ENCODE measurements at places on chromosomes 16 and 17. TPM values are rescaled to one million over a fixed set of nuclear protein-coding genes. Genes with fewer than 3 reads are reported as not detected.

The ACSF3 gene
- 25.6 TPM for total RNA-seq

The CAMTA2 gene
- 19.2 TPM for total RNA-seq

The AURKB gene
- total RNA-seq, result 3.6 TPM

GRCh38 chr16:67481561-67482232 lies 740 bp upstream of the ATP6V0D1 start:
- peak; percentile 52 for DNase-seq

GRCh38 chr17:49964769-49965523 lies 4.0 kb upstream of the DLX4 start:
- no peak for DNase-seq

- peak; percentile 69 for DNase-seq
These were observed 53.2 kb downstream of the MYH11 start for GRCh38 chr16:15803618-15804017.
